Type B pancreatic cell (in vitro differentiated cells): ENCODE measurements at places on chromosomes 6 and 20. TPM values are rescaled to one million over a fixed set of nuclear protein-coding genes. Genes with fewer than 3 reads are reported as not detected.
A peak's percentile ranks its signal among the peaks of the same experiment; 100 is the strongest.

CCN2 gene
- total RNA-seq, result 33.8 and 75.5 TPM in 2 replicates

DNA sequence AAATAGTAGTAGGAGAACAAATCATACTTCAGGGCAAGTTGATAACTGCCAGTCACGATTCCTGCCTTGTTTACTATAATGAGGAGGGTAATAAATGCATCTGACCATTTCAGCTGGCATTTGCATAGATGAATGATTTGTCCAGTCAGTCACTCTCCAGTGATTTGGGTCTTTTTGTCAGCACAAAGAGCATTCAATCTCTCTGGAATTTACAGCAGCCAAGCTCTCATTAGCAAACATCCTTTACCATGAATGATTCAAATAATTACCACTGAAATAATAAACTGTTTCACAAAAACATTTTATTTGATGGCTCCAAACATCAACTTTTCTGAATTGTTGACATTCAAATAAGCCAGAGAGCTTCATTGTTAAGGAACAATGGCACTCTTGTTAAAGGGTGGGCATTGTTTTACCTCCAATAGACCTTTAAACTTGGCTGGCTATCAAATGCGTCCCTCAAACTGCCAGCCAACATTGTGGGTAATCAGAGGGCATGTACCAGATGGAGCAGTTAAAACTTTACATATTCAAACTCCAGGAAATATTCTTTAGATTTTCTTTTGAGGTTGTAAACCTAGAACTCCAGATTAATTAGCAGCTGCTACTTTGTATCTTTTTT, 30.0 kb upstream of the FBXL4 start:
- H3K27me3 ChIP-seq, result no peaks in the 10 kb centered on the region
- H3K27ac ChIP-seq, result no peak overlapping the region
- no peaks in the 10 kb centered on the region for H3K4me1 ChIP-seq

DNA sequence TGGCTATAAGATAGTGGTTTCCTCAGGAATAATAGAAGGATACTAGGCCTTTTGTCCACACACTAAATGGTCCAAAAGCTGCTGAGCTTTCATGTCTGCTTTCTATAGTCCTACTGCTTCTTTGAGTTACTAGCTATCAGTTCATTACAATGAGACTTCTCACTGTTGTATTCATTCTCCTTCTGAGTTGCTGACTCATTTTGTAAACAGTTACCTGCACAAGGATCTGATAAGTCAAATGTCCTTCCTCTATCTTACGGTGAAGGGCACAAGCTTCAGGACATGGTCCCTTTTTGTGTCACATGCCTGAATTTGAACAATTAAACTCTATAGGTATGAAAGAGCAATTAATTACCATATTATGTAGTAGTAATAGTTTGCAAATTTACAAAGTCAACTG, 90.5 kb downstream of the MAN1A1 start:
- H3K27ac ChIP-seq, result no peak overlapping the region
- DNase-seq, result no peak
- no peak overlapping the region for H3K4me3 ChIP-seq
- H3K4me1 ChIP-seq, result no peaks in the 10 kb centered on the region

DNA sequence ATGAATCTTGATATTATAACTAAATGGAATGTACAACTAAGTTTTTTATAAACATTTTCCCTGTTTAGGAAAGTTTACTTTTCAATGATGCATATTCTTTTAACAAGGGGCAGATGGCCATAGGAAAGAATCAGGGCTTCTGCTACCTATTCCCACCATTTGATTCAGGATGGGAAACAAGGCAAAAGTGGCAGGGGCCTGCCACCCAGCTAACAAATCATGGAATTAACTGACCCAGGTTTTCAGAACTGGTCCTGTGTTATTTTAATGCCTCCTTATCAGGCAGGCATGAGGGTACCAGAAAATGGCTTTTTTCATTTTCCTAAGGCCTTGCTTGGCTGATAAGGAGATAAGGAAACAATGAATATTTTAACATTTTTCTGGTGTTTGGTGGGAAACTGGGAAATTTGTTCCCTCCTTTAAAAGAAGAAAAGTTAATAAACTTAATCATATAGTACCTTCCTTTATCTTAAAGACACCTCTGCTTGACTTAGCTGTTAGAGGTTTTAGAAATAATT, 6.7 kb downstream of the POU3F2 start:
- H3K4me3 ChIP-seq, result no peak overlapping the region
- H3K36me3 ChIP-seq, result peaks cover 7% of the 10 kb centered on the region
- DNase-seq, result no peak
- H3K27ac ChIP-seq, result no peak overlapping the region

DNA sequence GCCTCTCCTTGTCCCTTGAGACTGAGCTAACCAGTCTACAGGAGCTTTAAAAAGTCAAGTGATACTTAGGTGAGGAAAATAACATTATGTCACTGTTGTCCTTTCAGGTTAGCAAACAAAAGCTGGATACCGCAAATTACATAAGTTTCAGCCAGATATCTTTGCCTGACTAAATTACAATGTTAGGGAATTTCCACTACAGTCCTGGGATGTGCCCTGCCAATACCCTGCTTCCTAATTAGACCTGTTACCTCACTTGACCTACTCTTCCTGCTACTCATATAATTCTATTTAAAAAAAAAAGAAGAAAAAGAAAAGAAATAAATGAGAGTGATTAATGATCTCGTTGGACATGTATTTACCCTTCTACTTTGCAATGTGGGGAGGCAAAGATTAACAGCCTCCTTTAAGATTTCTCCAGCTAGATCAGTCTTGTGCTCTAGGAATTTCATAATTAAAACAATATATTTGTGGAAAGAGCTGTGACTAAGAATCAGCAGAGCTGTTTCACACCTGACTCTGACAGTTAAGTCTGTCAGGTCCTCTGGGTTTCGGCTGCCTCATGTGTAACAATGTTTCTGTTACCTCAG, 318.9 kb downstream of the HDGFL1 start:
- H3K4me1 ChIP-seq, result peaks cover 12% of the 10 kb centered on the region
- H3K4me3 ChIP-seq, result no peak overlapping the region
- H3K36me3 ChIP-seq, result peaks cover 4% of the 10 kb centered on the region

DNA sequence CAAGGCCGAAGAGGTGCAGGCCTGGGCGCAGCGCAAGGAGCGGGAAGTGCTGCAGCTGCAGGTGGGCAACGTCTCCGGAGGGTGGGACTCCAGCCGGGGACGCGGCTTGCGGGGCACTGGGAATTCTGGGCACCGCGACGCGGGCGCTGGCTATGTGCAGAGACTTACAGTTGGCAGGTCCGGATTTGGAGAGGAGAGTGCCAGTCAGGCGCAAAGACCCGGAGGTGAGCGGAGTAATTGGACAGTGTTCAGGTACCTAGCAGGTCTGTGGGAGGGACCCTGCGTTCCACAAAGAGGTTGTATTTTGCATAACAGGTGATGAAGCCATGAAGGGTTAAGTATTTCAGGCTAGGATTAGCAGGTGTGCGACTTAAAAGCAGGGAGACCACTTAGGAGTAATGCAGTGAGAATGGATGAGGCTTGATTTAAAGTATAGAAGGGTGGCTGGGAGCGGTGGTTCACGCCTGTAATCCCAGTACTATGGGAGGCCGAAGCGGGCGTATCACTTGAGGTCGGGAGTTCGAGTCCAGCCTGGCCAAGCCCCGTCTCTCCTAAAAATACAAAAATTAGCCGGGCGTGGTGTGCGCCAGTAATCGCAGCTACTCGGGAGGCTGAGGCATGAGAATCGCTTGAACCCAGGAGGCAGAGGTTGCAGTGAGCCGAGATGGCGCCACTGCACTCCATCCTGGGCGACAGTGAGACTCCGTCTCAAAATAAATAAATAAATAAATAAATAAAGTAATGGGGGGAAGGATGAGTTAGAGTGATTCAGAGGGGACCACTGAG, 1.0 kb downstream of the MRPS26 start:
- no peak for DNase-seq
- H3K36me3 ChIP-seq, result peaks cover 14% of the 10 kb centered on the region
- H3K27me3 ChIP-seq, result no peaks in the 10 kb centered on the region
- H3K27ac ChIP-seq, result peak overlapping the region; percentile 65

SLC22A16 gene
- not detected in 2 replicates for total RNA-seq

DNA sequence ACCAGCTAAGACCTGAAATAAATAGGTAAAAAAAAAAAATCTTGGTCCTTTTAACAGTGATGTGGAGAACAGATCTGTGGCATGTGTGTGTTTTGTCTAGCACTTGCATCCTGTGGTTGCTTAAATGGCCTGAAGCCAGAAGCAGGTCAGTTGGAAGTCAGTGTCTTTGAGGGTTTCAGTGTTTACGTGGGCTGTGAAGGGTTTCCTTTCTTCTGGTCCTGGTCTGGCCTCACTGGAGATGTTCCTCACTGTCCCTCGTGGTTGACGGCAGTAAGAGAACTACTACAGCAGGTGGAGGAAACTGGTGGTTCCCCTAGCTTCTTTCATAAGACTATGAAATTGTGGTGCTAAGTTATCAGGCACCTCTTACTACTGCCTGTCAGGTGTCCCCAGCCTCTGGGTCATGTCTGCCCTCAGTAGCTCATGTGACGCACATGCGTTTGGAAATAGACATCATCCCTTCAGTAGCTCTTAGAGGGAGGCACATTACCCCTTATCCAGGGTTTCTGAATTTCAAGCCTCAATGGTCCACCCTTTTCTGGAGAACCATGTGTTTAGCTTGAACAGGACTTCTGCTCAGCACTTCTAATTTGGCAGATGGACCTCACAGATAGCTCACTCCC, 59.4 kb upstream of the SCP2D1 start:
- H3K4me1 ChIP-seq, result no peaks in the 10 kb centered on the region
- no peak overlapping the region for H3K27ac ChIP-seq
- no peaks in the 10 kb centered on the region for H3K36me3 ChIP-seq
- no peak overlapping the region for H3K4me3 ChIP-seq
- no peaks in the 10 kb centered on the region for H3K27me3 ChIP-seq

SUMO4 gene
- total RNA-seq, result 0.98 and 2.8 TPM in 2 replicates

GRCh38 chr6:168017629-168018028, 20.2 kb downstream of the KIF25 start:
- H3K36me3 ChIP-seq, result no peaks in the 10 kb centered on the region
- H3K27me3 ChIP-seq, result peaks cover 2% of the 10 kb centered on the region
- peaks cover 9% of the 10 kb centered on the region for H3K4me1 ChIP-seq
- no peak for DNase-seq

DNA sequence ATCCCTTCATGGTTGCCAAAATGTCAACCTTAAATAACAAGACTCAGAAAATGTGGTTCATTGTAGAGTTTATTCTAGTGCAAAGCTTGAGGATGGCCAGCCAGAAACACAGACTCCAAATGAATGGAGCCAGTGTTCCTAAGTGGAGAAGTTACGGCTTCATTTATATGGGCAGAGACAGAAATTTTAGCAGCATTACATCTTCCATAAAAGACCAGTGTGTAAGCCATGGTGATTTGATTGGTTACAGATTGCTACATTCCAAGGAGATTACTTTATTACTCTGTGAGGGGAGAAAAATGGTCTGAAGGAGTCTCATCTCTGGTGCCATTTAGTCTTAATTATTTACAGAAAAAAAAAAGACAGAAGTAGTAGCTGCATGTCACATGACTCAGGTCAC, 97.8 kb downstream of the OTOR start:
- H3K36me3 ChIP-seq, result no peaks in the 10 kb centered on the region
- H3K27me3 ChIP-seq, result no peaks in the 10 kb centered on the region
- DNase-seq, result no peak
- no peak overlapping the region for H3K4me3 ChIP-seq

CGA gene
- total RNA-seq, result 0.43 and 30.3 TPM in 2 replicates

GRCh38 chr20:47749339-47749738, 35.9 kb downstream of the SULF2 start:
- H3K4me1 ChIP-seq, result peaks cover 4% of the 10 kb centered on the region
- peaks cover 23% of the 10 kb centered on the region for H3K36me3 ChIP-seq
- H3K4me3 ChIP-seq, result no peak overlapping the region
- no peak overlapping the region for H3K27ac ChIP-seq
- no peak for DNase-seq
